ENCODE measurements at places on chromosomes 2 and 18.

DNA sequence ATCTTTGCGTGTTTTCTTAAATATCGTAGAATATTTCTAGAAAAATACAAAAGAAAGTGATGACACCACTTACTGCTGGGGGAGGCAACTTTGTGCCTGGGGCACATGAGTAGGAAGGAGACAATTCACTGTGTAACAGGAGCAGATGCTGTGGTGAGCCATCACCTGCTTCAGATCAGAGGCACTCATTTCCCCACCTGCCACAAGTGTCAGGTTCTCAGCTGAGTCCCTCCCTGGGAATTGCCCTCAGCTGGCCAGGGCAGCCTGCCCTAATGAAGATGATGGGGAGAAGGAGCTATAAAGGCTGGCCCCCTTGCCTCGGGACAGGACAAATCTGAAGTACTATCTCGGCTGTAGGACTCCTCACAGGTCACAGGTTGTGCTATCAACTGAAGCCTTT, 322.8 kb downstream of the STK39 start:
- no peak for DNase-seq

DNA sequence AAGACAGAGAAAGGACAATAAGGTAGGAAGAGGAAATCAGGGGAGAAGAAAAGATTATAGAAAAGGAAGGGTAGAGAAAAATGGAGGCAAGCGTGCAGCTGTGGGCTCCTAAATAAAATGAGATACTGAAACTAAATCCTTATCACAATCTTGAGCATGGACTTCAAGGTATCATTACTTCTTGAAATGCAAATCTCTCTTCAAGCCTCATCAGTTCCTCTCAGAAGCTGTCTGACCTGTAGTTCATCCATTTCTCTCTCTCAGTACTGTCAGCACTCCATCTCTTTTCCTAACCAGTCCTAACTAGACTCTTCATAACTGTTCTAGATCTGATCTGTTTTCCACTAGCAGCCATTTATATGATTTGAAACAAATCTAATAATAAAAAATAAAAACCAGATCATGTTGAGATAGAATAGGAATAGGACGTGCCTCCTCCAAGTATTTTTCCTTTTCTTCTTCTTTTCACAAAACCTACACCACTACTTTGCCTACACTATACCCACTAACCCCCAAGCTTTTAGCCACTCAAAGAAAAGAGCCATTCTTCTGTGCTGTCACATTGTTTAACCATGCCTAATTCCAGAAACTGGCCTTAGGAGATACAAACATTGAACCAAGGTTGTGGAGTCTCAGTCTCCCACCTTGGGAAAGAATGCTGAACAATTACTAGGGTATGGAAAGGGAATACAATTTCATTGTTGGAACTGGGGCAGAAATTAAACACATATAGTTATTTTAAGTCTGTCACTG, 21.1 kb downstream of the BABAM2 start:
- no peak for DNase-seq

DNA sequence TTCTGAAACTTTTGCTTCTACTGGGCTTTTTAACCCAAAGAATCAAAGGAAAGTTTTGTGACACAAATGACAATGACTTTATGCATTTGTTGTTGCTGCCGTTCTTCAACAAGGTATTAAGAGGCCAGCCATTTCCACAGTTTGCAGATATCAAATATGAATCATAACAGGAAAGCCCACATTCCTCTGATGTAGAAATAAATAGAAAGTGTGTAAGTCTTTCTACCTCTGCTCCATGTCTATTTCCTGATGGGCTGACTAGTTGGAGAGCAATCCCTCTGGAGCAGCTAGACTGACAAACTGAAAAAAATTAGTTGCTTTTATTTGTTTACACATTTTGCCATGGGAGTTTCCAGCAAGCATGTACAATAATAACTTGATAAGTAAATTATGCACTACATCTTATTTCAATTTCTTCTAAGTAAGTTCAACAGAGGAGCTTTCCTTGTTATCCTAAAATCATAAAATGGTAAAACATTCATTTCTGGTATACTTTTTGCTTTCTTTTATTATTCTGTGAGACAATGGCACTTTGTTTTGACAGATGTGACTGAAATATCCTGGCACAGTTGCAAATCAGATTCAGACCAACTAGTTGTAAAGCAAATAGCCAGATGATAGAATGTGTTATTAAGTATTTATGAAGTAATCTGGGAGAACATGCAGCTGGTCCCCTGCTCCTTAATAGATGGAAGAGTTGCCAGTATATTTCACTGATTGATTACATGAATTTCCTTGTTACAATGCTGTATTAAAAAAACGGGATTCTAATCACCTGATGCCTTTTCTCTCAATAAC, 266.7 kb downstream of the METTL4 start:
- no peak for DNase-seq

GRCh38 chr2:71000780-71001591, 6.3 kb upstream of the TEX261 start:
- peak; percentile 45 for DNase-seq

DNA sequence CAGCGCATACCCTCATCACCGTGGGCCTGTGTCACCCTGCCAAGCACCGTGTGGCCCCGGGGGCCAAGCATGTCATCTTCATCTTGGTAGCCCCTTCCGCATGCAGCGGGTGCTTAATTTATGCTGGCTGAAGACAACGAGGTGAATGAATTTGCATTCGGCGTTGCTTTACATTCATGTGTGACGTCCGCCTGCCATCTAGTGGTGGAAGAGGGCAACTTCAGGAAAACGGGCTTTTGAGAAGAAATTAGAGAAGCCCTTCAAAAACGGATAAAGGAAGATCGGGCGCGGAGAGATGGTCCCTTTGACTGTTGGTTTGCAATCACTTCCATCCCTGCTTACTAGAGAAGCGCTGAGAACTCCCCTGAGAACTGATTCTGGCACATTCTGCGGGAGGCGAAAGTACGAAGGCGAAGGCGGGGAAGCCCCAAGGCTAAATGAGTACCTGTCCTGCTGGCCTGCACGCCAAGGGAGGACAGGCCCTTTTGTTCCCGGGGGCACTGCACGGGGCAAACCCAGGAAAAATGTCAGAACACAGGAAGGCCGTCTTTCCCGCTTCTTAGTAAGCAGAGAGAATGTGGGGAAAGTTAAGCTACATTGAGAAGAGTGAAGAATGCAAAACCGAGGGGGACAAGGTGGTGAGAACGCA, 145.9 kb downstream of the ZNF516 start:
- DNase-seq: peak; percentile 55

DNA sequence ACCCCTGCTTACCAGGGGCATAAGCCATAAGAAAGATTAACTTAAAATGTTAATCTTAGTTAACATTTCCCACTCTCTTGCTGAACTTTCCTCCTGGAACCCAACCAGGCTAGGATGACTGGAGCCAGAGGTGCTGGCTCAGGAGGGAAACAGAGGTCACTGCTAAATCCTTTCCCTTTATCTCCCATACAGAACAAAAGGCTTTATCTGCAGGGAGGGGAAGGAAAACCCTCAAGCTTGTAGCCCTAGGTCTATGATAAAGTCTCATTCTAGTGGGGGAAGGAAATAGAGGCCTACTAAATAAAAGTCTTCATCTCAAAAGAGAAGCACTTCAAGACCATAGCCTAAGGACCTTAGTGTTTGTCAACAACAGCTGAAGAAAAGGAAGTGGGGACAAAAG, 18.6 kb downstream of the HIBCH start:
- DNase-seq: no peak

DNA sequence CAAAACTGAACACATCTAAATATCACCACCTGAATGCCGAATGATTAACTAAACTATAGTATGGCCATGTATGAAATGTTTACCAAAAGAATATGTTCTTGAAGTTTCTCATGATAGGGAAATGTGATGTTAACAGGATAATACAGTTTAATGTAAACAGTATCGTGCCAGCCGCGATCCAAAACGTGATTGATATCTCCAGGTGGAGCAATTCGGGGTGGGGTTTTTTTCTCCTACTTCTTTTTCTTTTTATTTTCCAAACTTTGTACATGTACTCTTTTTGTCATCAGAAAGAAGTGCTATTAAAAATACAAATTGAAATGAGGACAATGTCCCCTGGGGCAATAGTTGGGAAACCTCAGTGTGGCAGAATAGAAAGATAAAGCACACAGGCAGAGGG, 4.0 kb upstream of the BIN1 start:
- DNase-seq: no peak

DNA sequence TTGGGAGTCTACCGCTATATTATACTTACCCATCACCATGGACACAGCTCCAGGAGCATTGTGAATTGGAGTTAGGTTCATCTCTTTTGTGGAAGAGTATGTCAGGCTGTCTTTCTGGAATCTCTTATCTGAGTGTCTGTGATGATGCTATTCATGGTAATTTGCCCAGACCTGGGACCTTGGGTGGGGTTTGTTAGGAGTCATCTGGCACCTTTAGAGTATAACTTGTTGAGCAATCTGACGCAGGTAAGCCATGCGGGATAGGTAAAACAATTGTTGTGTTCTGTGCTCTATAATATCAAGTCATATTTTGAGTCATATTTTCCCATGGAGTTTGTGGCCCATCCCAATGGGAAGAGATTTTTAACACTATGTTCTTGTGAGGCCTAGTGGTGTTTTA, 49.7 kb upstream of the MAPRE2 start:
- DNase-seq: no peak

- no peak for DNase-seq
Observed at GRCh38 chr2:104213758-104214157, 640.2 kb upstream of the POU3F3 start.

DNA sequence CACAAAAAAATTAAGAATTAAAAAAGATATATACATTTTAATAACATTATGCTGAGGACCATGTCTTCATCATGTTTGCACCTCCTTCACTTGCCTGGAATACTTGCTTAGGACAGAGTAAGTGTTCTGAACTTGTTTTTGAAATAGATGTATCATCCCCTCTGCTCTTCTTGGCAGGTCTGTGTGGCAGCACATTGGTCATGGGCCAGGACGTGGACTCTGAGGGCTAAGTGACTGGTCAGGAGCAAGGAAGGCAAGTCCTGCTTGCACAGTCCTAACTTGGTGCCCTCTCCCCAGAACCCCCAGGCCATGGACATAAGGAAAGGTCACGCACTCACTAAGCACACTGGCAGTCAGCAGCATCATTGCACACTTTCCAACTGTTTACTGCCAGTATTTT, 95.8 kb downstream of the PTPRM start:
- no peak for DNase-seq

DNA sequence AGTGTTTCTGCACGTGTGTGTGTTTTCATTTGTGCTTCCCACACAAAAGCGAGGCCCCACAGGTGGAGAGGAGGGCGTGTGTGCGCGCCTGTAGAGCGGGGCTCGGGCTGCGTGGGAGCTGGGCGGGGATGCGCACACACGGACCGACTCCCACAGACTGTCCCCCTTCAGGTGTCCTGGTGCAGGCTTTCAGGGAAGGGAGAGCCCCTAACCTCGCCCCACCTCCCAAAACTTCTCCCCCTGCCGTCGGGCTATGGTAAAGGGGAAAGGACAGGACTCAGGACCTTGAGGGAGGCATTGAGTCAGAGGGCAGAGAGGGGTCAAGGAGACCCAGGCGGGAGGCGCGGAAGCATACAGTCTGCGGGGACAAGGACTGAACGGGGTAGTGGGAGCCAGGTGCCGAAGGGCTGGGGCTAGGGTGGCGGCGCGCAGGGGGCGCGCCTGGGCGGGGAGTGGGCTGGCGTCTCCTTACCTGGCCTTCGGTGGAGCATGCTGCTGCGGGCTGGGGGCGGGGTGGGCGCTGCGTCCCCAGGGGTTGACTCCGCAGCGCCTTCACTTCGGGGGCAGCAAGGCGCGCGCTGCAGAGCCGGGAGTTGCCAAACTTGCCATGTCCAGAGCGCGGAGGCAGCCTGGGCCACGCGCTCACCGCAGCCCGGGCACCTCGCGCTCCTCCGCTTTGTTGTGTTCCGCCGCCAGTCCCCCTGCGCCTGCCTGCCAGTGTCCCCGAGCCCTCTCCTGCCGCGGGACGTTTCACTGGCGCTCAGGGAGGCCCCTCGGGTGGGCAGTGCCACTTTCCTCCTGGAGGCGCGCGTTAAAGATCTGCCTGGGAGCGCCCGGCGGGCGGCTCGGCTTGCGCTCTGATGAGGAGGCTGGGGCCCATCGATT, 302.0 kb downstream of the NCKAP5 start:
- DNase-seq: no peak

DNA sequence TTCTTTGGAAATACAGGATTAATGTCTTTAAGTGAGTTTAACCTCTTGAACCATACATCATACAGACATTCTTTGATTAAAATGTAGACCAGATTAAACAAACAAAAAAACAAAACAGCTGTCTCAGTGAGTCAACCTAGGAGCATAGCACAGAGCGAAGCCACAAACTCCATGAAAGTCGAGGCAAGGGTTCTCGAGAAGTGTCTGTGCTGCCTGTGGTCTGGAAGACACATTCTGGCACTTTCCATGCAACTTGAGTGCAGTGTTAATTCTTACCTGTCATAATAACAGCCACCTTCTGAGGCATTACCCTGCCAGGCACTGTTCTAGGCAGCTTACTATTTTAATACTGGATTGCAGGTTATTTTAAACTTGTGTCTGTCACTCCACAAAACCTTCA, 435.5 kb upstream of the MMADHC start:
- DNase-seq: no peak

- no peak for DNase-seq
Observed at GRCh38 chr2:99571954-99572353, 82.1 kb upstream of the REV1 start.

DNA sequence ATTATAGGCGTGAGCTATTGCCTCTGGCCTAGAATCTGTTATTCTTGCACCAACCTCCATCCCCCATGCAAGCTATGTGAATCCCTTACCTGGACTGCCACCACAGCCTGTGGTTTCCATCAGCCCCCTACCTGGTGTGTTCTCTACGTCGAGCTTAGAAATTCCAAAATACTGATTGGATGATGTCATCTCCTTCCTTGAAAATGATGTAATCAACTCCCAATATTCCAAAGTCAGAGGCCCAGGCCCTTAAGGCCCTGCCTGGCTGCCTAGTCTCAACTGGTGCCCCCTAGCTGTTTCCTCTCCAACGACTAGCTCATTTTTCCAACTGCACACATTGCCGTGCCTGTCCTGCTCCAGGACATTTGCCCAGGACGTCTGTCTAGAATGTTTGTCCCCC, 41.3 kb upstream of the GBX2 start:
- no peak for DNase-seq

DNA sequence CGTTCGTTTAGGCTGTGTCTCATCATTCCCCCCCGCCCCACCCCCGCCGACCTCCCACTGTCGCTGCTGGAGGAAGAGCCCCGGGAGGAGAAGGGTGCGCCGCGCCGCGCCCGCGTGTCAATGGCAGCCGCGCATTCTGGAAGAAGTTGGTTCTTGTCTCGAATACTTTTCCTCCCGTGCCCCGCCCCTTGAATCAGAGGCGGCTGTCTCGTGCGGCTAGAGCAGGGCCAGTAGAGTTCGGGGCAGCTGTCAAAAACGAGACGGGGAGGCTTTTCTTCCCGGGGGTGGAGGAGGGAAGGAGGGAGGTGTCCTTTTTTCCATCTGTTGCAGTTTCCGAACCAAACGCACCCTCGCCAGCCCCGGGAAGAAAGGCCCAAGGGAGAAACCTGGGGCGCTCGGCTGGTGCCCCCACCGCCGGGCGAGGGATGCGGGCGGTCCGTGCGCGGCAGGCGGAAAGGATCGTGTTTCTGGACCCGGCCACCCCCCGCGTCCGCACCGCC, 410 bp upstream of the TGIF1 start:
- no peak for DNase-seq

All from fibroblast of the conjunctiva (primary cell).